Fibroblast of lung (primary cell): ENCODE measurements at places on chromosomes 7 and 10.

DNA sequence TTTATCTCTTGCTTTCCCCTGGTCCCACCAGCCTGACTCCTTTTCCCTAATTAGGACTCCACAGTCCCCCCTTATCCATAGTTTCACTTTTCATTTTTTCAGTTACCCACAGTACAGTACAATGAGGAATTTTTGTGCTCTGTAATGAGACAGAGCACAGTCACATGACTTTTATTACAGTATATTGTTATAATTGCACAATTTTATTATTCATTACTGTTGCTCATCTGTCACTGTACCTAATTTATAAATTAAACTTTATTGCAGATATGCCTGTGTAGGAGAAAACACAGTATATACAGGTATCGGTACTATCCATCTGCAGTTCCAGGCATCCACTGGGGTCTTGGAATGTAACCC lies 125.4 kb downstream of the KCNMA1 start:
- DNase-seq: no peak

DNA sequence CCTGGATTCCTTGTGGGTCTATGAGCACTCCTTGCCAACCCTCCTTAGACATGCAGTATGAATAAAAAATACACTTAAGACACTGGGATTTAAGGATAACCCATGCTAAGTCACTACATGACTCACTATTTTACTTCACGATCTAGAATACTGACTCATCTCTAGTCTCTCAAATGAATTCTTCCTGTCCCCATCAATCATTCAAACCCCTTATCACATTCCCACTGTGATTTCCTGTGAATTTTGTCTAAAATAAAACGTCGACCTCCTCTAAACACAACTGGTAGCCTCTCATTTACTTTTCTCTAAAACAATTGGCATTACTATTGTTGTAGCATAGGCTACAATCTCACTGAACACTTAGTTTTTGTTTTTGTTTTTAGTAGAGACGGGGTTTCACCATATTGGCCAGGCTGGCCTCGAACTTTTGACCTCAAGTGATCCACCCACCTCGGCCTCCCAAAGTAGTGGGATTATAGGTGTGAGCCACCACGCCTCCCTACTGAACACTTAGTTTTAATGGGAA lies 3.9 kb upstream of the IQUB start:
- peak; percentile 91 for DNase-seq

DNA sequence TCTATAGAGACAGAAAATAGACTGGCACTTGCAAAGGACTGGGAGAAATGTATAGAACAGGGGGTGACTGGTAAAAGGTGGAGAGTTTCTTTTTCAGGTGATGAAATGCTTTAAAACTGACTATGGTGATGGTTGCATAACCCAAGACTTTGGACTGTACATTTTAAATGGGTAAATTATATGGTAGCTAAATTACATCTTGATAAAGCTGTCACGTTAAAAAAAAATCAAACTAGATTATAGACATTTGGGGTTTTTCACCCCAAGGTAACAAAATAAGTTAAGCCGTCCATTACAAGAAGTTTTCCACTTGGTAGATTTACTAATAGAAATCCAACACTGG lies 24.0 kb downstream of the TMEM209 start:
- no peak for DNase-seq

DNA sequence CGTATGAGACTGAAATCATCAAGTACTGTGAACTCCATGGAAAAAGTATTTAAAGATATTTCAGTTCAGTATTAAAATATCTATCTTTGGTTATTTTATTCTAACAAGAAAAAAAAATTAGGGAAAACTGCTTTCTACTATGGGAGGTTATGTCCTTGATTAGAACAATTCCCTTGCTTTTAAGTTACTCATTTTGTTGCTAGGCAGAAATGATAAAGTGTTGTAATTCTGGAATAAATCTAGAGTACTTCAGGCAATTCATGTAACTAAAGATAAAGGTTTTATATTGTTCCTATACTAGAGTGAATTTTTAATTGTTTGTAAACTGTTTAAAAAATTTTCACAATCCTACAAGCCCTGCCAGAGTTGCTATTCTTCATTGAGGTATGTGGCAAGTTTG lies 92.0 kb downstream of the BBS9 start:
- peak; percentile 6 for DNase-seq

DNA sequence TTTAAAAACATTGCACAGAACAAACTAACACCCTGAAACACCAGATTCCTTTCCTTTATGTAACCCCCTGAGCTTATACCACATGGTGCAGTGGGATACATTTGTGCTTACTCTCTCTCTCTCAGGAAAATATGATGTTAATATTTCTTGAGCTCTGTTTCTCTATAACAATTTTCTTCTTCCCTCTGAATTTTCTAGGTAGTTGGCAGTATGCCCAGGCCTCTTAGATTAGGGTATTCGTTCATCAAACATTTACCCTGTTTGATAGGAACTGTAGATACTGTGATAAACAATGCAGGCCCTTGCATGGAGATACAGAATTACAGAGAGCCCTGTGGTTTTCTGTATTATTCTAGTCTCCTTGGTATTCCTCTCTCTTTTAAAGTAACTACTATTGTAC lies 567.8 kb downstream of the IPMK start:
- DNase-seq: peak; percentile 27

GRCh38 chr7:8436965-8437364 lies 3.6 kb downstream of the NXPH1 start:
- DNase-seq: no peak

GRCh38 chr10:60208676-60209269 lies 180.9 kb downstream of the ANK3 start:
- DNase-seq: peak; percentile 69

- DNase-seq: no peak
Observed at GRCh38 chr7:140484479-140484878, 5.2 kb upstream of the MKRN1 start.

DNA sequence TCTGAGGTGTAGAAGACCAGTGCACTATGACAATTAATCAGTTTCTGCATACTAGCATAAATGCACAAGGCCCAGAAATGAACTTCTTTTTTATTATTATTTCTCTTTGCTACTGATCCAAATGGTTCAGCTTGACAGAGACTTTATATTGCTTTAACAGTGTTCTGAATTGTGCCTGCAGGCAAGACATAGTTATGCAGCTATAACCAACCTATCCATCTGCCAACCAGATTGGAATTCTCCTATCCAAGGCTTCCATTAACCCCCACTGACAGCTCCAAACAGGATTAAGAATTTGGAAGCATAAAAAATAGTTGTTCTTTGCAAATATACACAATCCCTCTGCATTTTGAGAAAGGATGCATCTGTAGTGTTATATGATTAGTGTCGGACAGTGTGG lies 98.2 kb downstream of the BTRC start:
- DNase-seq: no peak

GRCh38 chr7:149140831-149141230 lies 6.4 kb upstream of the ZNF398 start:
- DNase-seq: no peak

DNA sequence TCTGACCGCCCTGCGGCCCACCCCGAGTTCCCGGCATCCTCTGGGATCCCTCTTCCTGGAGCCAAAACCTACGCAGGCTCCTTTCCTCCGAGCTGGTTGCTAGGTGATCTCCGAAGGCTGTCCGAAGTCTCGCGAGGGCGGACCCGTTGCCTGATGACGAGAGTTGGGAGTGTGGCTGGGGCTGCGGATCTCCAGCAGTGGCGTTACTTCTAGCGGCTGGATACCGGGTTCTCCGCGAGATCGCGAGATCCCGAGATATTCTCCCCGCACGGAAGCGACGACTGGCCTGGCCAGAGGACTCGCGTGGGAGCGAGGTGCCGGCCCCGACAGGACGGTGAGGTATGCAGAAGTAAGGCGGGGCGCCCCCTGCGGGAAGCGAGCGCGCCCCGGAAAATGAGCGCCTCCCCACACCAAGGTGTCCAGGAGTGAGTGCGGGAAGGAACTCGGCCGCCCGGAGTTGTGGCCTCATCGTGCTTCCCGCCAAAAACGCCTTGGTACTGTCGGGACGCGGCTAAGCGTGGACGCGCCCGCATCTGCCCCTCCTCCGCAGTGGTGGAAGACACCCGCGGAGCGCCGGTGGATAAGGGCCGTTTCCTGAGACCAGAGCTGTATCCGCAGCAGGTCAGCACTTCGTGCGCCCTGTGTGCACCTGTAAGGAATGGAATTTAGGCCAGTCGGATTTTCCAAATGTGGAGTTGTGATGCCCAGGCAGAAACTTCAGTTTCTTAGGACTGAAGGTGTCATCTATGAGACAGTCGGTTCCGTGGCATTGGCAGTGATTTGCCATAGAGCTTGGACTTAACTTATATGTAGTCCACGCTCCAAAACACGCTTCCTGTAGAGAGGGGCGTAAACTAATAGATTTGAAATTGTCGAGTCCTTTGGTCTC lies at the start of gene AGBL3:
AGBL3 (plus strand) TSS at position 146 of the 889 bp plus-strand sequence. CDS start 1,426 bp downstream, outside the sequence.
- DNase-seq: peak; percentile 96

- DNase-seq: no peak
Observed at GRCh38 chr10:128438417-128439063, 312.3 kb upstream of the MKI67 start.

GRCh38 chr10:13515467-13515866 lies 13.3 kb downstream of the BEND7 start:
- no peak for DNase-seq

DNA sequence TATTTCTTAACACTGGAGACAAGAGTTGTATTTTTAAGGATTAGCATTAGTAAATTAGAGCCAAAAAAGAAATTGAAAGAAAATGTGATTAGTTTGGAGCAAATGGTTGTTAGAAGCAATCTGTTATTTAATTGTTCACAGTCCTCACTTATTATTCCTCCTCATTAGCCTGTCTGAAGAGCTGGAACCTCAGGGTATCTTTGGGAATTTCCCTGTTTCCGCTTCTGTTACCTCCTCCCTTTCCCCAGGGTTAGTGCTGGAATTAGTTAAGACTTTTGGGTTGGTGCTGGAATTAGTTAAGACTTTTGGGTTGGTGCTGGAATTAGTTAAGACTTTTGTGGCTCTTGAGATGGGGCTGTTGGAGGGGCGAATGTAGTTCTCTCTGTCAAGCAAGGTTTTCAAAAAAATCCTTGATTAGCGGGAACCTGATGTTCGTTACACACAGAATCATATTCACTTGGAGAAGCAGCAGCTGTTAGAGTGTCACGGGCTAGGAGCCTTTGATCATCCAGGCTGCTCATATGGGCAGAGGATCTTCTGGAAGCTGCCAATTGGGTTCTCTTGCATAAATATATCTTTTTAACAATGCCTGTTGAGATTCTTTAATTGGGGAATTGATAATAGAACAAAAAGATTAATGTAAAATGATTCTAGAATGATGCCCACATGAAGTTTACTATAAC lies 251.0 kb upstream of the NPSR1 start:
- DNase-seq: no peak

DNA sequence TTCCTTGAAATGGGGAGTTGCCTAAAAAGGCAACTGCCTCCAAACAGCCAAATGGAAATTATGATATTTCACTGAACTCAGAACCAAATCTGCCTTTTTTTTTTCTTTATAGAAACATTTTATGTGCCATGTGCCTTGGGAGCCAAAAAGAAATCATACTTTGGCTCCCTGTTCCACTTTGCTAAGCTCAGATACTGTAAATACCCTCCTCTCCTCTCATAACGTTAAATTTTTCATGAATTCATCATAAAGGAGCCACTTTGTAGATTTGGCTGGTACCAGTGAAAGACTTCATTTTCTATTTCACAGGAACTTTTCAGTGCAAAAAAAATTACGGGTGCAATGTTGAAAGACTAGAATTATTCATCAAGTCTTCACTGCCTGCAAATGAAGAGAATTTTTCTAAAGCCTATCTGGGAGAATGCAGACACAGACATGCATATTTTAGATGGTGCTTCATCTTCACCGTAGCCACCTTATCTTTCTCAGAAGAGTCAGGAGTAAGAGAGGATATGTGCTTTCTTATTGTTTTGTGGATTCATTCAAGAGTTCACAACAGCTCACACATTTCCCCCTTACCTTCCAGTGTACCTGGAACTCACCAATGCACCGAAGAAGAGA lies 742.3 kb upstream of the GALNT17 start:
- DNase-seq: peak; percentile 58

DNA sequence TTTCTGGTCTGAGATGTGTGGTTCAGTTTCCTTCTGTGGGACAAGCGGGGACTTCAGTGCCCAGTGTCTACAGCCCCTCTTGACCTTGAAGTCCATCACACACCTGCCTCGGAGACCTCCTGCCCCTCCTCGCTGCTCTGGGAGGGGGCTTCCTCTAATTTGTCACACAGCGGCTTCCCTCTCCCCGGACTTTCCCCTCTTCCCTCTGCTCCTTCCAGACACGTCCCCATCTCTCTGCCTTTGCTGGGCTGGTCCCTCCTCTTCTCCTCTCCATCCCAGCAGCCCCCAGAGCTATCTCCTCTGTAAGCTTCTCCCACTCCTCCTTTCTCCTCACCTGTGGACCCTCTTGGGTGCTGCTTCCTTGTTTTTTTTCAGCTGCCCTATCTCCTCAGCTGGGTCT lies 122.2 kb upstream of the SORCS3 start:
- DNase-seq: no peak

DNA sequence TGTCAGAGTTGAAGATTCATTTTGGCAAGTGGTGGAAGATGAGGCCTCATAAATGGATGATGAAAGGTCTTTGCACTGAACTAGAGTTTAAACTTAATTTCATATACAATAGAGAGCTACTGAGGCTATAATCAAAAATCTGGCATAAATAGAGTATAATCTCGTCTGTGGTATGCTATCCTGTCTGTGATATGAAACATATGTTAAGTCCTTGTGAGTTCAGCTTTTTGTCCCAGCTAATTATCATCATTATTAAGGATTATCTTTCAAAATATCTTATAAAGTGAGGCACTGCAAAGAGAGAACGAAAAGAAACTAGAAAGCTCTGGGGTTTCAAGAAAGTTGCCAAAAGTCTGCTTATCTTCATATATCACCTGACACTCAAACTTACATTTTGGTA lies 83.4 kb downstream of the GAD2 start:
- DNase-seq: no peak

DNA sequence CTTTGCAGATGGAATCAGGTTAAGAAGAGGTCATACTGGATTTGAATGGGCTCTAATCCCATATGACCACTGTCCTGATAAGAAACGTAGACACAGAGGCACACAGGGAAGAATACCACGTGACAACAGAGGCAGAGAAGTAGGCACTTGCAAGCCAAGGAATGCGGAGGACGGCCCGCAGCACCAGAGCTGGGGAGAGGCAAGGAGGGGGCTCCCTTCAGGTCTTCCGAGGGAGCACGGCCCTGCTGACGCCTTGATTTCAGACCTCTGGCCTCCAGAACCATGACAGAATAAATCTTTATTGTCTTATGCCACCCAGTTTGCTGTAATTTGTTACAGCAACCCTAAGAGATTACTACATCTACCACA lies 44.7 kb upstream of the TMEM213 start:
- no peak for DNase-seq

GRCh38 chr7:155893176-155893575 lies 80.9 kb upstream of the SHH start:
- no peak for DNase-seq

- DNase-seq: peak; percentile 6
Observed at GRCh38 chr7:151823566-151824372, 53.1 kb downstream of the PRKAG2 start.

GRCh38 chr10:92550924-92551323 lies 23.0 kb downstream of the IDE start:
- DNase-seq: no peak
